ENCODE measurements at places on chromosomes 3 and 15.

GRCh38 chr3:115470254-115470653, 153.1 kb upstream of the GAP43 start:
- no peak for DNase-seq

DNA sequence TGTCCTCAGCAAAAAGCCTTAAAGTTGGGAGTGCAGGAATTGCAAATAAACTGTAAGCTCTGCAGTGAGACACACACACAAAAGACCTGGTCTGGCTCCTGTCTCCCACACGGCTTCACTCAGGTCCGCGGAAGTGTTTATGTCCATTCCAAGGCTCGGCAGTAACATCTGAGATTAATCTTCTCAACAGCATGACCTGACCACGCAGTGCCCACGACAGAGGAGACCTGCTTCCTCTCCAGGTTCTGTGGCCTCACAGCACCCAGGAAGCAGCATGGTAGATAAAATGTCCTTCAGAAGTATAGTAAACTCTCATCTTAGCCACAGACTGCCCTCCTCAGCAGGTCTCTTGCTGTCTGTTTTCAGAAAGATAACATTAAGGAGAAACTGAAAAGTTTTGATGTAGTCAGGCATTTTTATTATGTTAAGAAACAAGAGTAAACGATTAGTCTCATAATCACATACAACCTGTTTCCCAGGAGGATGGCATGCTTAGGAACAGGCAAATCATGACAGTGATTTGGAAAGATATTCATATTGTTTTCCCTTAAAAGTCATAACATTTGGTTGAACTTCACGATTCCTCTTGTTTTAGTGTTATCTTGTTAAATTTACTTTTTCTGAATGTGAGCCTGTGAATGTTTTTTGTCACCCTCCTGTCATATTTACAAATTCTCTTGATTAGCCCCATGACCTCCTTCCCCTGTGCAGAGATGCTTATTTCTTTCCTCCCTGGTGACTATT, 34.6 kb downstream of the CD200R1L start:
- no peak for DNase-seq

DNA sequence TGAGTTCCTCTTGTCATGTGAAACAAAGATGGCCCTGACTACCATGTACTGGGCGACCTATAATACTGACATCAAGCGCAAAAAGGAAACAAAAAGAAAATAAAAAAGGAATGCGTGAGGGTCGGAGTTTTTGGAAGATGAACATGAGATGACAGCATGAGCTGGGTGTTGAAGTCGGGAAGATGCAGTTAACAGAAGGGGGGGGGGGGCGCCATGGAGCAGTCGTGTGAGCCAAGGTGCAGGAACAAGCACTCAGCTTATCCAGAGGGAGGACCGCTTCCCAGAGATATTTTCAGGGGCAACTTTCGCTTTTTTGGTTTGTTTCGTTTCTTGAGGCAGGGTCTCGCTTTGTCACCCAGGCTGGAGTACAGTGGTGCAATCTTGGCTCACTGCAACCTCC, 110.2 kb downstream of the RORA start:
- no peak for DNase-seq

DNA sequence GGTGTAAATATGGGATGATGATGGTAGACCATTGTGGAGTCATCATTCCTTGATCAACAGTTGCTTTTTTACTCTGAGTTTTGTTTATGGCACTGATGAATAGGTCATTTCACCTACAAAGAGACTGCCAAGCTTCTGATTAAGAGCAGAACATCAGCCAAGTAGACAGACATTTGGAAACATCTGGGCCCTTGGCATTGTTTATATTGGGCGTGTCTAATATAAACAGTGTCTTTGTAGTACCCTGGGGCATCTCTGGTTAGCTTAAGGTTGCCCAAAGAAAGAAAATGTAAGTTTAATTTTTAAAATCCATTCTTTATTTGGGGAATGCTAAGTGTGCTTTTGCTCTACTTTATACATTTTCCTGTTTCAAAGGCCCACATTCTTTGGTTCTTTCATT, 377.0 kb downstream of the FEZF2 start:
- no peak for DNase-seq

DNA sequence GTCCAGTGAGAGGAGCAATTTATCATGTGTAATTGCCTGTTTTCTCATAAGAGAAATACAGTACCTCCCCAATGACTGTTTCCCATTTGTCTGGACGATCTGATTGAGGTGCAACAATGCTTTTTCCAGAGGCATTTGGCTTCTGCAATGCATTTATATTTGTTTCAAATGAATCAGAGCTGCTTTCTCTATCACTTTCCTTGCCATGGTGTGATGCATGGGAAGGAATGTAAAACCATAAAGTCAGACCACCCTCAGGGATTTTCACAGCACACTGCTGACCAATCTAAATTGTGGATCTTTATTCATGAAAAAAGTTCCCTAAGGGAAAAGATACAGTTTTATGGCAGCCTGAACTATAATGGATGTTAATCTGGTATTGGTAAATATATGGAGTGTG, 333.0 kb downstream of the ZNF385D start:
- no peak for DNase-seq

DNA sequence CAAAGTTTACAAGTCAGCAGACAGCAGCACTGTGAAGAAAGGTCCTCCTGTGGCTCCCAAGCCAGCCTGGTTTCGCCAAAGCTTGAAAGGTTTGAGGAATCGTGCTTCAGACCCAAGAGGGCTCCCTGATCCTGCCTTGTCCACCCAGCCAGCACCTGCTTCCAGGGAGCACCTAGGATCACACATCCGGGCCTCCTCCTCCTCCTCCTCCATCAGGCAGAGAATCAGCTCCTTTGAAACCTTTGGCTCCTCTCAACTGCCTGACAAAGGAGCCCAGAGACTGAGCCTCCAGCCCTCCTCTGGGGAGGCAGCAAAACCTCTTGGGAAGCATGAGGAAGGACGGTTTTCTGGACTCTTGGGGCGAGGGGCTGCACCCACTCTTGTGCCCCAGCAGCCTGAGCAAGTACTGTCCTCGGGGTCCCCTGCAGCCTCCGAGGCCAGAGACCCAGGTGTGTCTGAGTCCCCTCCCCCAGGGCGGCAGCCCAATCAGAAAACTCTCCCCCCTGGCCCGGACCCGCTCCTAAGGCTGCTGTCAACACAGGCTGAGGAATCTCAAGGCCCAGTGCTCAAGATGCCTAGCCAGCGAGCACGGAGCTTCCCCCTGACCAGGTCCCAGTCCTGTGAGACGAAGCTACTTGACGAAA, 24.2 kb downstream of the STARD5 start:
- no peak for DNase-seq

DNA sequence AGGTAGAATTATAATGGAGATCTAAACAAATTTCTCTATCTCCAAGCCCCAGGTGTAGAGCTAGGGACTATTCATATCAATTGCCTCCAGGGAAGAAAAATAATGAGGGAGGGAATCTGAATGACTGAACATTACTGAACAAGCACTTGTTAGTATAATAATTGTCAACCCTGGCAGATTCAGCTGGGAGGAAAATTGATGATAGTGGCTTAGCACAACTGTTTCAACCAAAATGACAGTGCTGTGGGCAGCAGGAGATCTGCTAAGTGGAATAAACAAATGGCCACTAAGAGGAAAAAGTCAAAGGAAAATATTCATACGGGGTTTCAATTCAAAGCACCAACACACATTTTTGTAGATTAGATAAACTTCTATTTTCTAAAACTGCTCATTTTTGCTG, 294.9 kb upstream of the ZNF385D start:
- DNase-seq, result no peak

DNA sequence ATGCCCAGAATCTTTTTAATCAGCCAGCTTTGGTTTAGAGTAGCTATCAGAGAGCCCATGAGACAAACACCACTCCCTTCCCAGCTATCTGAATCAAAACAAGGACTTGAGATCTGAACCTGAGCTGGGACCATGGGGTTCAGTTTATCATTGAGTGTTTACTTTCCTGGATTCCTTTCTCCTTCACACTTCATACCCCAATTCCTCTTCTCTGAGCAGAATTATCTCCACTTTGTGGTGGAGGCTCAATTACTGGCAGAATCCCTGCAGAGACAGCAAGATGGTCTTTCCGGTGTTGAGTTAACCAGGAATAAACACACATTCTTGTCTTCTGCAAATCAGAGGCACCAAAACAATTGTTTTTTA, 102.4 kb downstream of the RPL22L1 start:
- DNase-seq, result no peak

DNA sequence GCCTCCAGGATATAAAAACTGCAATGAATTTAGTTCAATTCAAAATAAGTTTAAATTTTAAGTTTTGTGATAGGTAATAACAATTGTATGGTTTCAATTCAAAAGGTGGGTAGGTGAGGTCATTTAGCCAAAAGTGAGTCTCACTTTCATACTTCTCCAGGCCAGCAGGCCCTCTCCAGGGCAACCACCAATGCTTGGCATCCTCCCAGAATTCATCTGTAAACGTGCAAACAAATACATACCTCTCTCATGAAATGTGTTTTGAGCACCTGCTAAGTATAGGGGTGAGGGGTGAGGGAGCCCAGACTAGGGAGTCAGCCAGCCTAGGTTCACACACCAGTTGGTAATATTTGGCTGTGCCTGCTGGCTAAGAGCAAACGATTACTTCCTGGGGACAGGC, 22.0 kb upstream of the RBSN start:
- DNase-seq, result no peak

DNA sequence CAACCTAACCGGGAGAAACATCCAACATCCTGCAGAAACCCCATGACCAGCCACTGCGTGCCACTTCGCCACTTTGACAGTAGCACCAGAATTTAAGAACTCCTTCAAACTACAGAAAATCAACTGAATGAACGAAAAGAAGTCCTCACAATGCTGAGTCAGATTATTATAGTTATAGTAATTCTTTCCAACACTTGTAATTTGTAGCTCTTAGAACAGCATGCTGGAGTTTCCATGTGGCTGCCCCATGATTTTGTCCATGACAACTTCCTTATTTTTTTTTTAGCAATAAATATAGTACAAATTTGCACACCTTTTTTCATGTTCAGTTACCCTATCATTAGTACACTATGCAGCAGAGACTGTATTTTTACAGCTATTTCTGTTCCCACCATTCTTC, 26.1 kb upstream of the SSR3 start:
- DNase-seq, result no peak

GRCh38 chr3:115102046-115102445, 45.0 kb downstream of the ZBTB20 start:
- no peak for DNase-seq

- DNase-seq, result no peak
Observed at GRCh38 chr3:134232151-134232550, 18.5 kb downstream of the RYK start.

GRCh38 chr3:178474526-178474925, 61.7 kb upstream of the KCNMB2 start:
- DNase-seq, result no peak

GRCh38 chr15:88736204-88736603, 67.0 kb upstream of the ACAN start:
- DNase-seq, result no peak

- DNase-seq, result no peak
Observed at GRCh38 chr15:70341566-70341965, 243.8 kb upstream of the TLE3 start.

DNA sequence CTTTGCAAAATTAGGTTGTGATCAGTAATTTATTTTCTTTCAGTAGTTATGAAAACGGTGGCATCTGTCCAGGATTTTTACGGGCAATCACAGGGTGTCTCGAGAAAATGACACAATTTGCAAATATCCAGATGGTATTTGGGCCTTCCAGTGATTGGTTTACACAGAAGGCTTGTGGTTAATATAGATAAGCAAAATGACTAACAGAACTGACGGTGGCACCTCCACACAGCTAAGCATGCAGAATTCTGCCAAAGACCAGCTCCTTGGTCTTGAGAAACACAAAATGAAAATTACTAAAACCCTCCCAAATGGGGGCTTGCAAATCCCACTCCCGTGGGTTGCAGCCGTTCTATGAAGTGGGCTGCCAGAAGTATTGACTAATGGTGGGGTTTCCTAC, 5.5 kb downstream of the ARHGEF3 start:
- DNase-seq, result no peak

DNA sequence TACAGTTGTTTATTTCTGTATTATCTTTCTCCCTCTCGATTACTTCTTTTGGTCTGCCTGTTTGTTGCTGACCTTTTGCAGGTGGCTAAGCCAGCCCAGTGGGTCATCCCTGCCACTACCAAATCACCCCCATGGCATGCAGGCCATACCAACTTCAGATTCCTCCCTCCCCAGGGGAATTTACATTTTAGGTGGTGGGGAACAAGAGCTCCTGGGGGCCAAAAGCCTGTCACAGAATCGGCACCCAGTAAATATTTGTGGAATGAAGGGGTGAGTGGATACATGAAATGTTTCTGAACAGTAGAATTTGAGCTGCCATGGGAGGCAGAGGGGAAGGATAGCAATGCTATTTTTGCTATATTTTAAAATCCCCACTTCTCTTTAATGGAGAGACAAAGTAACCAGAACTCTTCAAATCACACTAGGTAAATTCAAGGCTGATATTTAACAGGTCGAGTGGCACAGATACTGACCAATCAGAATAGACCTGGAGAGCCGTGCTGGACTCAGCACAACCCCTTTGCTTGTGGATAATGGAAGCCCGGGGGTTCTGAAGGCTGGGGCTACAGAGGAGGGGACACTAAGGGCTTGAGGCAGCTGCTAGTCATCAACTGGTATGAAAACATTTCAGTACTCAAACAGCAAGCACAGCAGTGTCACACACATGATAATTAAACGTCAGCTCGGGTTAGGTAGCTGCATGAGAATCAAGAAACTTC, 54.3 kb upstream of the SMAD3 start:
- no peak for DNase-seq

GRCh38 chr3:62815981-62816380, 59.2 kb downstream of the CADPS start:
- DNase-seq, result no peak

DNA sequence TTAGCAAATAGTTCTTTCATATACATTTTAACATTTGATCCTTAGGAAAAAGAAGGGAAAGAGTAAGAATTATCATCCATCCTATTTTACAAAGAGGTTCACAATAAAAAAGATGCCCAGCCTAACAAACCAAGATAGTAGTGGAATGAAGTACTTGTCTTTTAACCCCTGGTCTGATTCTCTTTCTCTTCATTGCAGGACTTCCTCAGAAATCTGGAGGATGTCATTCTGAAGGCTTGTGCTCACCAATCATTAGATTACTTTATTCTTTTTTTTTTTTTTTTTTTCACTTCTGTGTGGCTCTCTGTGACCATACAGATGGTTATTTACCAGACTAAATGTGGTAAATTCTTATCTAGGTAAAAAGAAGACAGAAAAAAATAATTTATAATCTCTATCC, 7.0 kb downstream of the HDGFL3 start:
- DNase-seq, result no peak

GRCh38 chr15:89068325-89068784, 19.9 kb upstream of the ABHD2 start:
- no peak for DNase-seq

DNA sequence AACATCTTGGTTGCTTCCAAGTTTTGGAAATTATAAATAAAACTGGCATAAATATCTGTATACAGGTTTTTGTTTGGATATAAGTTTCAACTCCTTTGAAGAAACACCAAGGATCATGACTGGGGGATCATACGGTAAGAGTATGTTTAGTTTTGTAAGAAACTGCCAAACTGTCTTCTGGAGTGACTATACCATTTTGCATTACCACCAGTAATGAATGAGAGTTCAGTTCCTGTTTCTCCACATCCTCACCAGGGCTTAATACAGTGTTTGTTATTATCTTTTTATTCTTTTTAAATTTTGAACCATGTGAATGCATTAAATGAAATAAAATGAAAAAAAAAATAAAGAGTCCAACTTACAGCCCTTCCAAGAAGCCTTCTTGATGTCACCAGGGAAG, 3.7 kb upstream of the ANKUB1 start:
- DNase-seq, result no peak
